Umbilical cord (tissue), 2 donors: ENCODE measurements at places on chromosomes 5 and 9. TPM values are rescaled to one million over a fixed set of nuclear protein-coding genes. Genes with fewer than 3 reads are reported as not detected.

Gene GCNT4
- 15.2 TPM for total RNA-seq

Gene CCIN
- total RNA-seq = 0.96 TPM

DNA sequence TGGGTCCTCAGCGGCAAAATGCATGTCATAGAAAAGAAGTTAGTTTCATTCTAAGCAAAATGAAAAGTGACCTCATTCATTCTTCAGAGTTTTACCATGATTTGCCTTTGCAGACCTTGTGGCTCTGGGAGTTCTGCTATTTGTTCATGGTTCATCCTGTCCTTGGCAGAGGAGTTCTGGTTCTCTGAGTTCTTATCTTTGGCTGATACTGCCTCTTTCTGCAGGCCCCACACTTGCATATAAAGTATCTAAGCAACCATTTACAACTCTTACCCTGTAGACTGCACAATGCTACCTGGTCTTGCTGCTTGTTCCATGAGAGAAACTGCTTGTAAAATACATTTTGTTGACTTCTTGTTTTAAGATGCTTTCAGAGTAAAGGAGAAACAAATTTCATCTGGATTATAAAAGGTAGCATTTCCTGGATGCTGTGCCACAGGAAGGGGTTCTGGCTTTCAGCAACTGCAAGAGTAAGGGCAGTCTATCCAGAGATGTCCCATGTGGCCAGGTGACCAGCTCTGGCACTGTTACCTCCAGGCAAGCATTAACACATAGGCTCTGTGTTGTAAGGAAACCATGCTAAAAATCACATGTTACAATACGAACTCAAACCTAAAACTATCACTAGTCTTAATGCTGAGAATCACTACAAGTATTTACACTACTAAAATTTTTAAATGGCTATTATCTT, 513.2 kb downstream of the SPOCK1 start:
- DNase-seq = peak; percentile 58

GRCh38 chr5:24646915-24647314, 2.1 kb upstream of the CDH10 start:
- no peak for DNase-seq

- no peak for DNase-seq
Observed at GRCh38 chr9:91026266-91026665, 224.6 kb downstream of the SYK start.

- no peak for DNase-seq
Observed at GRCh38 chr9:76709020-76709419, 55.2 kb upstream of the PCA3 start.

GRCh38 chr5:16628376-16628775, 11.6 kb upstream of the RETREG1 start:
- DNase-seq = no peak

DNA sequence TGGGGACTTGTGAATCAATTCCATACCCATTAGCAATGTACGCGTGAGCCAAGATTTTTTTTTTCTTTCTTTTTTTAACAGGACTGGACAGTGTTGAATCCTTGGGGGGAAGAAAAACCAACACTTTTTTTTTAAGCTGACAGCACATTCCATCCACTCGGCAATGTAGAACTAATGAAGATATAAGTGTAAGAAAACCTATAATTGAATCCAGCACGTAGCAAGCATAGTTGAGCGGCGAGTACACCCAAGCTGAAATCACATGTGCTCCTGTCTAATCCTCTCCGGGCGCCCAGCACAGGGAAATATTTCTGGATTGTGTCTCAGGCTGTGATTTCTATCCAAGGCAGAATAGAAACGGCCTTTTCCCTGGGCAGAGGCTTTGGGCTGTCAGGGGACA, 118.2 kb downstream of the BOD1 start:
- DNase-seq = peak; percentile 92

GRCh38 chr9:70036641-70037040, 7.0 kb upstream of the MAMDC2 start:
- no peak for DNase-seq

- no peak for DNase-seq
Observed at GRCh38 chr9:96318921-96319565, 17.1 kb upstream of the HSD17B3 start.

DNA sequence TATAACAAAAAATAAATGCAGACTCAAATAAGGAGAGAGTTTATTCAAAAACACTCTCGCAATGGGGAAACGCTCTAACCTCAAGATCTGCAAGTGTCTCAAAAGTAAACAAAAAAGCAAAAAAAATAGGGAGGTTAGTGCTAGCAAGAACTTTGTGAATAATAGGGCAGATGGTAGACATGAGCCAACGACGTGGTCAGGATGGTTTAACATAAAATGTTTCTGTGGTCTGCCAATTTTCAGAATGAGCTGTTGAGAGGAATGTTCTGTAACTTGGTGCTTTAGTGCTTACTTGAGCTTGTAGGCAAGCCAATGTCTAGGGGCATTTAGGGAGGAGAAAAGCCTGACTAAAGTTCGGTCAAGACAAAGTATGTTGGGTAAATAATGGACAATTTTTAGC, 1813.9 kb upstream of the CDH6 start:
- DNase-seq = no peak

Gene MCTP1
- 24.8 TPM for total RNA-seq

Gene CD180
- 1.2 TPM for total RNA-seq

DNA sequence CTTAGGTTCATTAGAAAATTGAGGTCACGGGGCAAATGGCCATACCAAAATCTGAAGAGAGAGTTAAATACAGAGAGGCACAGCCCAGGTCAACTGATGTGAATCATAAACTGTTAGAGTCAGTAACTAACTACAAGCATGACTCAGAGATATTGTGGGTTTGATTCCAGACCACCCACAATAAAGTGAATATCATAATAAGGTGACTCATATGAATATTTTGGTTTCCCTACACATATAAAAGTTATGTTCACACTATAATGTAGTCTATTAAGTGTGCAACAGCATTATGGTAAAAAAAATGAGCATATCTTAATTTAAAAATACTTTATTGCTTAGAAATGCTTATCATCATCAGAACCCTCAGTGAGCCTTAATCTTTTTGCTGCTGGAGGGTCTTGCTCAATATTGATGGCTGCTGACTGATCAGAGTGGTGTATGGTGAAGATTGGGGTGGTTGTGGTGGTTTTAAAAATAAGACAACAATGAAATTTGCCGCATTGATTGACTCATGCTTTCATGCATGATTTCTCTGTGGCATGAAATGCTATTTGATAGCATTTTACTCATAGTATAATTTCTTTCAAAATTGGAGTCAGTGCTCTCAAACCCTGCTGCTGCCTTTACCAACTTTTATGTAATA, 53.1 kb upstream of the EDIL3 start:
- DNase-seq = no peak

DNA sequence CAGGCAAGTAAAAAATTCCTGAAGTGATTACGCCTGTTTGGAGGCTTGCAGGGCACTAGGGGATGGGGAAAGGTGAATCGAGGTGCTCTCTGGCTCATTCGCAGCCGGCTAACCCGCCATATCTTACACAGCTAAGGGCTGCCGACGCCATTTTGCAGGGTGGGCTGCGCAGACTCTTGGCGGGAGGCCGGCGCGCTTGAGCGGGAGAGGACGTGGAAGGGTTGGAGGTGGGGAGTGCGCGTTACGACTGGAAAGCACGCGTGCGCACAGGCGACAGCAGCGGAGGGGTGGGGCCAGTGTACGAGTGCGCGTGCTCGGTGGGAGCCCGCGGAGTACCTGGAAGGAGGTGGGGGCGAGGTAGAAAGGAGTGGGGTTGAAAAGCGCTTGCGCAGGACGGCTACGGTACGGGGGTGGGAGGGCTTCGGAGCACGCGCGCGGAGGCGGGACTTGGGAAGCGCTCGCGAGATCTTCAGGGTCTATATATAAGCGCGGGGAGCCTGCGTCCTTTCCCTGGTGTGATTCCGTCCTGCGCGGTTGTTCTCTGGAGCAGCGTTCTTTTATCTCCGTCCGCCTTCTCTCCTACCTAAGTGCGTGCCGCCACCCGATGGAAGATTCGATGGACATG, at the start of gene NPM1:
Gene NPM1 (plus strand): TSS at position 505 of the 625 bp plus-strand sequence. CDS start 100 bp downstream, at position 605.
- peak; percentile 99 for DNase-seq

GRCh38 chr9:2050236-2050635, 35.1 kb downstream of the SMARCA2 start:
- no peak for DNase-seq

DNA sequence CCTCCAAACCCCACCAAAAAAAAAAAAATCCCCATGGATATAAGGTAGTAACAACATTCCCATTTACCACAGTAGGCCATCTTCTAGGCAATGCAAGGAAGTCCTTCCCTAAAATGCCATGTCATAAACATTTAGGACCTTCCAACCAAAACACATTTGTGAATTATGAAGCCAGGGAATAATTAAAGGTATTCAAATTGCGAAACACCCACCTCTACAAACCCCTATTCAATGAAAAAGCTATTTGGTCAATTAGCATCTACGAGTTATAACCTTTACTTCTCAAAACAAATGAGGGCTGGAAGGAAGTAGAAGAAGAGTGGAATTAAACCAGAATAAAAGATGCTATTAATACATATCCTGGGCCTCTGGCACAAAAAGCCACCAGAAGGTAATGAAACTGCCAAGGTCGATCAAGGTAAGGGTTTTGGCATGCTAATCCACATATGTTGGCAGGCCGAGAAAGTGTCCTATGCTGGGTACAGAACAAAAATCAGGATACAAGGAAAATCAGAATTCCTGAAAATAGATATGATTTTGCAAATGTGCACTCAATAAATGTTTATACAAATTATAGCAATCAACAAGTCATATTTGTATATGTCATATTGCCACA, 47.7 kb downstream of the MTMR12 start:
- DNase-seq = no peak

- DNase-seq = no peak
Observed at GRCh38 chr9:123998278-123998925, 13.2 kb upstream of the LHX2 start.

Gene PCA3
- 8.4 TPM for total RNA-seq

GRCh38 chr9:31089549-31090221, 1294.8 kb upstream of the ACO1 start:
- DNase-seq = no peak

Gene ZNF79
- total RNA-seq = 15.2 TPM

GRCh38 chr5:59039296-59040023, 456.6 kb downstream of the RAB3C start:
- DNase-seq = peak; percentile 79

DNA sequence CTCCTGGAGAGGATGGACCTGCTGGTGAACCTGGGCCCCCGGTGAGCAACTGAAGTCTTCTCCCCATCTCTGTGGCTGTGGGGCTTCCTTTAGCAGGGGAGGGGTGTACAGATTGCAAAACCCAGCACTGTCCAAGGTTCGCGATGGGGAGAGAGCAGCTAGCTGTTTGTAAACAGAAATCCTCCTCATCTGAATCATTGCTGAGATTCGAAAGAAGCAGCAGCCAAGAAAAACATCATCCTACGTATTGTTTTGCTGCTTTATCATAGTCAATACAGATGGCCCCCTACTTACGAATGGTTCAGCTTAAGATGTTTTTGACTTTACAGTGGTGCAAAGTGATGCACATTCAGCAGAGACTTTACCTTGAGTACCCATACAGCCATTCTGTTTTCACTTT, 80.0 kb upstream of the TGFBR1 start:
- no peak for DNase-seq

Gene FCN2
- total RNA-seq = not detected

Gene EQTN
- total RNA-seq = not detected

Gene PCDHA13
- total RNA-seq = 2.6 TPM

GRCh38 chr5:123371575-123372179, 51.5 kb downstream of the CEP120 start:
- DNase-seq = no peak

Gene MEIKIN
- not detected for total RNA-seq

Gene PCDHA1
- total RNA-seq = 5.3 TPM
